Putamen (tissue), 1 donor: ENCODE measurements at places on chromosomes 2 and 18.
A peak's percentile ranks its signal among the peaks of the same experiment; 100 is the strongest.

GRCh38 chr2:120650022-120650644 is 85.5 kb upstream of the GLI2 start:
- no peak for DNase-seq

- no peak for DNase-seq
Observed at GRCh38 chr2:112195167-112195766, 57.1 kb downstream of the FBLN7 start.

DNA sequence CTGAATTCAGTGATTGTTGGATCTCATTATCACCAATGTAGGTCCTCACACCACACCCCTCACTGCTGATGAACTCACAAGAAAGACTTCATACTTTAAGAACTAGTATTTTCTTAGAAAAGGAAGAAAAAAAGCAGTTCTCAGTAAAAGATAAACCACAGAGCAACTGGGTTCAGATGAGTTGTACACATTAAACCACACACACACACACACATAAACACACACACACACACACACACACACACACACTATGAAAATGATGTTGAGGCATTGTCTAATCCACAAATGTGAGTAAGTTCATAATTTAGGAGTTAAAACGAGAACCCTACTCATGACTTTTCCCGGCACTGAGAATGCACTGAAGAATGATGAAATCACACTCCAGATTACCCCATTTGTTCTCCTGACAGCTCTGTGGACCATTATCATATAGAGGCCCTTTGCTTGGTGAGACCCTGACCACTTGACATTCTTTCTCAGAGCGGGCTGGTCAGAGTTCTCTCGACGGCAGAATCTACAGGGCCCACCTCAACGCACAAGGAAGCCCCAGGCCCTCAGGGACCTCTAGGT is 106.2 kb downstream of the BCL2 start:
- no peak for DNase-seq

DNA sequence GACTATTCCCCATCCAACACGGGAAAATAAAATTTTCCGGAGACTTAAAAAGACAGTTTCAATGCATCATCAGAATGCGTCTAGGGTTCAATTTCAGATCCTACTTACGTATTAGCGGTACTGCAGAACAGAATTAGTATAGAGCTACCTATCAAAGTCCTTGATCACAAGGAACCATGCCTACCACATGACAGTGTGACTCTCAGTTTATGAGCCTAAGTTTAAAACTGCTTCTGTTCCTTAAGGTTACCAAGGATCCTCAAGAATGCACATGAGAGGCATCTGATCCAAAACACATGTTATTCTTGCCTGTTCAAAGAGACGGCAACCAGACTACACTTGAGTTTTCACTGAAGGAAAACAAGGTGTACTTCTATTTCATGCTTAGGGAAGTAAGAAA is 369.7 kb downstream of the EPHA4 start:
- no peak for DNase-seq

- no peak for DNase-seq
Observed at GRCh38 chr2:60976256-60976850, 41.2 kb upstream of the PEX13 start.

- no peak for DNase-seq
Observed at GRCh38 chr2:204574486-204574885, 29.2 kb downstream of the PARD3B start.

DNA sequence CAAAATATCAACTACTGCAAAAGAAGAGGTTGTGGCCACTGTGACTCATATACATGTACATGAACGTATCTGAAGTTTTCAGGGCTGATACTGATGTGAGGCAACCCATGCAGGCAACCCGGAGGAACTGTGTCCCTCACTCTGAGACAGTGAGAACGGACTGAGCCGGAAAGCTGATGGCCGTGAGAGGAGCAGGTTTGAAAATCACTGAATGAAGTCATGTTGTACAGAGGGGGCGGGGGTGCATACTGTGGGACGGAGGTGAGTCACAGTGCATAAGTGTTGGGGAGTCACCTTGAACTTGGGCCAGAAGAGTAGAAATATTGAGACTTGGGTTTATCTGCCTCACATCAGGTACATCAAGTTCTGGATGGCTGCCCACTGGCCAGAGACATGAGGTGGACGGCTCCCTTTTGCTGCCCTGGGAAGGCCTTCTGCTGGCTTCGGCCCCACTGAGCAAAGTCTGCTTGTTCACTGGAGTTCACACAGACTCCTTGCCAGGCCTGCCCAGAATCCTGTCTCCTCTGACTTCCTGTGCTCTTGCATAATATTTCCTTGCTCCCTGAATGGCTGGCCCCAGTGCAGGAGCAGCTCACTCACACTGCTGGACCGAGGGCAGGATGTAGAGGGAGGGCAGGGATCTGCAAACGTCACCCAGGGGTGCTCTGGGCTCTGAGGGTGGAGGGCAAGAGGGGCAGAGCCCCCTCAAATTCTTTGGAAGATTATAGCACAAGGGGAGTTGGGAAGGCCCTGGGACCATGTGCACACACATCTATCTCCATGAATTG is 18.1 kb downstream of the EPAS1 start:
- DNase-seq: peak; percentile 45

DNA sequence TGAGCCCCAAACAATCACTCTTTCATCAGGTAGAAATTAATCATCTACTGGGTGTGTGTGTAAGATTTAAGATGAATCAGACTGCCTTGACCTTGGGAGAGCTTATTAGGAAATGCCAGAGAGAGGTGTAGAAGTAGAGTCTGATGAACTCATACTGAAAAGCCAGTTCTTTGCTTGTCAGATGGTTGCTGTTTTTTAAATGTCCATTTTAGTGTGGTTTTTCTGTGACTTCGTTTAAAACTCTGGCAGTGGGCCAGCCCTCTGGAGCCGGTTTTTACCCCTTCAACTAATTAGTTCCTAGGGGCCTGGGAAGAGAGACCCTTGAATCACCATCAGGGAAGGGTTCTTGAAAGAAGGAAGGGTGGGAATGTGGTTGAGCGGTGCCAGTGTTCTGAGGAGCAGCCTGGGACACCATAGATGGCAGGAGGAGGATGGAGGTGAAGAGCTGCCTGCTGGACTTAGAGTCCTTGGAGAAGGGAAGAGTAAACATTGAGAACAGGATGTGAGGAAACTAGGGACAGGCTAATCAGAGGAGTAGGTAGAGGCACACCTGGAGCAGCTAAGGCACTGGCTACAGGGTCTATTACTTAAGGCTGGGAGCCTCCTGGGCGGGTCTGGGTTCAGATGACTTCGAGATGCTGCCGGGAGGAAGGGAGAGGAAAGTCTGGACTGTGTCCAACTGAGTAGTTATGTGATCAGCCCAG is 66.1 kb downstream of the LRRFIP1 start:
- DNase-seq: no peak

GRCh38 chr2:230691005-230691647 is 21.5 kb upstream of the CAB39 start:
- no peak for DNase-seq

DNA sequence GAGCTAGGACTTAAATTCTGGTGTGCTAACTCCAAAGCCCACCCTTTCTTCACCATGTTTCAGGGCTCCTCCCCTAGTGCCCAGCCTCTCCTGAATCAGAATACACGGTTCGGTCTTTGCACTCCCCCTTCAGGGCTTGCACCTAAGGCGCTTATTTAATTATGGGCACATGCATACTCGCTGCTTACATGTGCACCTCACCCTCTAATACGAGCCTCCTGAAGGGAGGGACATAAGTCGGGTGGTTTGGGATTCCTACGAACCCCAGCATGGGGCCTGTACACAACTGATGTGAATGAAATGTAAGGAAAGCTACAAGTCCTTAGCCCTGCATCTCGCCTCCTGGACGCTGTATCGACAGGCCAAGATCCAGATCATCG is 435 bp downstream of the IFT172 start:
- DNase-seq: no peak

DNA sequence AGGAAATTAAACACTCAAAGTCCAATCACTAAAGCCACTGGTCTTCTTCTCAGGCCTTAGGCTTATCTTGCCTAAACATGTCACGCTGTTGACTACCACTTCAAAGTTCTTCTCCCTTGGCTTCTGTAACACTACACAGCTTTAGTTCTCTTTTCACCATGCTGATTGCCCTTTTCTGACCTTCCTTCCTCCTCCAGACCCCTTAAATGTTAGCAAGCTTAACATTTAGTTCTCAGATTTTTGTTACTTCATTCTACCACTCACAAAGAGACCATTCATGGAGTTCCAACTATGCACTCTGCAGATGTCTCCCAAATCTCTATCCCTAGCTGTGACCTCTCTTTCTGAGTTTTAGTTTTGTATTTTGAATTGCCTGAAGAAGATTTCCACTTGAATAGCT is 64.4 kb downstream of the TTC21B start:
- peak; percentile 39 for DNase-seq

GRCh38 chr2:205245001-205245400 is 437.3 kb upstream of the NRP2 start:
- no peak for DNase-seq

DNA sequence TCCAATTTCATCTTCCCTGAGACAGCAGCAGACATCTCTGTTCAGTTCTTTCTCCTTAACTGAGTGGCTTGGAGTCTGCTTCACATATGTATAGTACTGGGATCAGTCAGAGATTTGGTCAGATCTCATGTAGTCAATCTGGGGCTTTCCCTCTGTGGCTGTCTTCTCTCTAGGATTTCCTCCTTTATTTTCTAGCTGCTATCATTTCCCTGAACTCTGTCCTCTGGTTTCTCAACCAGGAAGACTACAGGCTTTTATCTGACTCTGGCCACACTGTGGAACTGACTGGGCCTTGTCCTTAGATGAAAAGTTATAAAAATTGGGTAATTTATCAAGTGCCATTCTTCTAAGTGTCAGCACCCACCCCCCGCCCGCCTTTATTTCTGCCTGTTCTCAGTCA is 121.0 kb downstream of the RAPGEF4 start:
- no peak for DNase-seq

- DNase-seq: no peak
Observed at GRCh38 chr2:236295481-236295880, 31.3 kb upstream of the ASB18 start.

GRCh38 chr2:114022360-114023085 is 132.6 kb downstream of the ACTR3 start:
- DNase-seq: no peak

GRCh38 chr2:39455826-39456225 is 18.7 kb upstream of the MAP4K3 start:
- no peak for DNase-seq

DNA sequence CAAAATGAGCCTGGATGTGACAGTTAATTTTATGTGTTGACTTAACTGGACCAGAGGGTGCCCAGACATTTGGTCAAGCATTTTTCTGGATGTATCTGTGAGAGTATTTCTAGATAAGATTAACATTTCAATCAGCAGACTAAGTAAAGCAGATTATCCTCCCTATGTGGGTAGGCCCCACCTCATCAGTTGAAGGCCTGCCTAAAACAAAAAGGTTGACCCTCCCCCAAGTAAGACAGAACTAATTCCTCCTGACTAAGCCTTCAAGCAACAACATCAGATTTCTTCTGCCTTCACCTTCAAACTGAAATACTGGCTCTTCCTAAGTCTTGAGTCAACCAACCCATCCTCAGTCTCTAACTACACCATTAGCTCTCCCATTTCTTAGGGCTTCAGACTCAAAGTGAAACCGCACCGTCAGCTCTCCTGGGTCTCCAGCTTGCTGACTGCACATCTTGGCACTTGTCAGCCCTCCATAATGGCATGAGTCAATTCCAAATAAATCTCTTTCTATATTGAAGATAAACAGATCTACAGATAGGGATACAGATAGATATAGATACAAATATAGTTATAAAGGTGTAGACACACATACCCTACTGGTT is 47.9 kb downstream of the MEMO1 start:
- DNase-seq: no peak

DNA sequence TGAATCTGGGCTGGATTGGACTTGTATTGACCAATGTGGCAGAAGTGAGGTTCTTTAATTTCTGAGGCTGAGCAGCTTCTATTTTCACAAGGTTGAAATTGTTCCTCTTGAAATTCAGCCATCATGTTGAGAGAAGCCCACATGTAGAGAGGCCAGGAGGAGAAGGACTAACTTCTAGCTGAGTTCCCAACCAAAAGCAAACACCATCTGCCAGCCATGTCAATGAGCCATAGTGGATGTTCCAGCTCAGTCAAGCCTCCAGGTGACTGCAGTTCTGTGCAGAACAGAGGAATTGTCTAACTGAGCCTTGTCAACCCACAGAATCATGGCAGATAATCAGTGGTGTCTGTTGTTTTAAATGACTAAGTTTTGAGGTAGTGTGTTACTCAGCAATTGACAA is 110.6 kb upstream of the ACVR1 start:
- DNase-seq: no peak

GRCh38 chr2:65790676-65790935 is 358.2 kb upstream of the SPRED2 start:
- DNase-seq: no peak

- DNase-seq: peak; percentile 38
Observed at GRCh38 chr2:121502781-121503180, 27.9 kb upstream of the RNU4ATAC start.

- DNase-seq: no peak
Observed at GRCh38 chr2:79627237-79627636, 114.4 kb downstream of the CTNNA2 start.

DNA sequence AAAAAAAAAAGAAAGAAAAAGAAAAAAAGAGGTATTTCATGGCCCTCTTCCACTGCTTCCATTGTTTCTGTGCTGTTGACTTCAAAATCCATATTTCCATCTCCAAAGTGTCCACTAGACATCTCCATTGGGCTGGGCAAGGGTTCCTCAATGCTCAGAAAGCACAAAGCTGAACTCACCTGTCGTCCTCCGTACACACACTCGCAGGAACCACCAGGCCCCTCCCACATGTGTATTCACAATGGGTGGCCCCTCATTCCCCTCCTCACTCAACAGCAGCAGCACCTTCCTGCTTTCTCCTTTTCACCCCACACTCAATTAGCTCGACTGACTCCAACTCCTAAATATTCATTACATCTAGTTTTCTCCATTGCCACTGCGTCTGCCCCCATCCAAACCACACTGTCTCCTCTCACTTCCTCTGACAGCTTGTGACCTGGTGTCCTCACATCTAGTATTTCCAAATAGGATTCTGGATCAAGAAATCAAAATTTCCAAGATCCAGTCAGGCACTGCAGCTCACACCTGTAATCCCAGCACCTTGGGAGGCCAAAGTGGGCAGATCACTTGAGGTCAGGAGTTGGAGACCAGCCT is 25.2 kb downstream of the OSBPL1A start:
- no peak for DNase-seq

GRCh38 chr2:10892316-10892715 is 19.4 kb upstream of the KCNF1 start:
- no peak for DNase-seq

GRCh38 chr2:180516232-180516631 is 464.2 kb upstream of the UBE2E3 start:
- DNase-seq: no peak

- no peak for DNase-seq
Observed at GRCh38 chr2:29578084-29578598, 343.2 kb downstream of the ALK start.

GRCh38 chr2:12156349-12156748 is 409.9 kb downstream of the LPIN1 start:
- no peak for DNase-seq

- DNase-seq: no peak
Observed at GRCh38 chr18:70415823-70416488, 127.1 kb downstream of the SOCS6 start.

- DNase-seq: no peak
Observed at GRCh38 chr2:241935314-241935713, 65.8 kb downstream of the RTP5 start.

- no peak for DNase-seq
Observed at GRCh38 chr2:151071382-151071781, 190.3 kb downstream of the RBM43 start.

GRCh38 chr18:49854681-49855080 is 41.3 kb upstream of the ACAA2 start:
- DNase-seq: no peak

- DNase-seq: no peak
Observed at GRCh38 chr2:73739101-73739500, 2.0 kb upstream of the TPRKB start.
